ENCODE measurements at places on chromosomes 12 and 14.

DNA sequence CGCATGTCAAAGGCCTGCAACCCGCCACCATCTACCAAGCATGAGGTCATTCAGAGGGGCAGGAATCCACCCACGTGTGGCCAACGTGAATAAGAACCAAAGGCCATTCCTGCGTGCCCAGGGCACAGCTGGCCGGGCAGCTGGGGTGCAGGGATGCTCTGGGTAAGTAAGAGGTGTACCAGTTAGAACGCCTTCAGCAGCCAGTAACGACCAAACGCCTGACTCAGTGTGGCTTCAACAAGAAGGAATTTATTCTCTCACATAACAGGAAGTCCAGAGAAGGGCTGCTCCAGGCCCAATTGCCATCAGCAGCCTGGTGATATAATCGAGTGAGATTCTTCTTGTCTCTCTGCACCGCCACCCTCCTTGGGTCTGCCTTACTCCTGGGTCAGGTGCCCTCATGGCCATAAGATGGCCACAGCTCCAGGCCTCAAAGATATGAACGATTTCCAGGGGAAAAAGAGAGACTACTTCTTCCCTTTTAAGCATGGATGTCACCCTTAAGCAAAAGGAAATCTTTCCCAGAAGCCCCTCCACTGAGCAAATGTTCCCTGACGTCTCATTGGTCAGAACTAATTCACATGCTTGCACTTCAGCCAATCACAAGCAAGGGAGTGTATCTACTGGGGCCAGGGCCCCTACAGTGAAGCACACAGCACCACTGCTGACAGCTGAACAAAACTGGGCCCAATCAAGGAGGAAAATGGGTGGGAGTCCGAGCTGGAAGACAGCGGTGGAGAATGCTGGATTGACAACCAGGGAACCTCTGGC lies 7.3 kb downstream of the TTC7B start:
- DNase-seq = peak; percentile 26

- peak; percentile 42 for DNase-seq
Observed at GRCh38 chr12:14356147-14356546, 9.3 kb upstream of the ATF7IP start.

GRCh38 chr12:53994264-53995001 lies 5.5 kb upstream of the HOXC9 start:
- no peak for DNase-seq

- DNase-seq = no peak
Observed at GRCh38 chr12:128789356-128789929, 34.3 kb downstream of the SLC15A4 start.

- DNase-seq = no peak
Observed at GRCh38 chr14:94494085-94494484, 15.2 kb downstream of the SERPINA12 start.

- no peak for DNase-seq
Observed at GRCh38 chr12:32490801-32491200, 91.4 kb downstream of the FGD4 start.

GRCh38 chr12:113057565-113058485 lies 1.3 kb downstream of the DTX1 start:
- no peak for DNase-seq
